ENCODE measurements at places on chromosomes 6 and 20.

- DNase-seq, result no peak
Observed at GRCh38 chr20:19624221-19624965, 133.7 kb upstream of the RIN2 start.

DNA sequence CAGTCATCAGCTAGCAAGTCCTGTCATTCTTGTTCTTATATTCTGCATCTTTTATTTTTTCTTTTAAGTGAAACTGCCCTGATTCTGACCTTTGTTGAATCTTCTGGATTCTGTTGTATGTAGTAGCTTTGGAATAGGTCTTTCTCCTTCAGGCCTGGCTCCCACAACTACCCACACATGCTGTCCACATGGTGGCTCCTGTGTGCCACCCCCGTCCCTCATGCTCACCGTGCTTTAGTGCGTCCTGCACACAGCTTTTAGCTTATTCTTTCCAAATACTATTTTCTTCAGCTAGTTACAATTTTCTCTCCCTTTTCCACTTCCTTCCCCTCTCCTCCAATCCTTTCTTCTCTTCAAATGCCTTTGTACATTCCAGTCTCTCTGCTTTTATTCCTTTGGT, 61.8 kb downstream of the CTNNBL1 start:
- DNase-seq, result no peak

DNA sequence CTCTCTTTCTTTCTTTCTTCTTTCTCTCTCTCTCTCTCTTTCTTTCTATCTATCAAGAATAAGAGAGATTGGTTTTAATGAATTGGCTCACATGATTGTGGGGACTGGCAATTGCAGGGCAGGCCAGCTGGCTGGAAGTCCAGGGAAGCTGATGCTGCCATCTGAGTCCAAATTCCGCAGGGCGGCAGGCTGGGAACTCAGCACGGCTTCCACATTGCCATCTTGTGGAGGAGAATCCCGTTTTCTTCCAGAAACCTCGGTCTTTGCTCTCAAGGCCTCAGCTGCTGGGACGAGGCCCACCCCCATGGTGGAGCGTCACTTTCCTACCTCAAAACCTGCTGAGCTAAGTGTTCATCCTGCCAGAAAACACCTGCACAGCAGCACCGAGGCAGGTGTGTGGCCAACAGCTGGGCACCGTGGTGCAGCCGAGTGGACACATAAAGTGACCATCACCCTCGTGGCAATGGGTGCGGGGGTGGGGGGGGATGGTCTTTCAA, 58.8 kb upstream of the SLCO4A1 start:
- peak; percentile 58 for DNase-seq

- peak; percentile 95 for DNase-seq
Observed at GRCh38 chr6:111427341-111428116, 55.5 kb downstream of the REV3L start.

DNA sequence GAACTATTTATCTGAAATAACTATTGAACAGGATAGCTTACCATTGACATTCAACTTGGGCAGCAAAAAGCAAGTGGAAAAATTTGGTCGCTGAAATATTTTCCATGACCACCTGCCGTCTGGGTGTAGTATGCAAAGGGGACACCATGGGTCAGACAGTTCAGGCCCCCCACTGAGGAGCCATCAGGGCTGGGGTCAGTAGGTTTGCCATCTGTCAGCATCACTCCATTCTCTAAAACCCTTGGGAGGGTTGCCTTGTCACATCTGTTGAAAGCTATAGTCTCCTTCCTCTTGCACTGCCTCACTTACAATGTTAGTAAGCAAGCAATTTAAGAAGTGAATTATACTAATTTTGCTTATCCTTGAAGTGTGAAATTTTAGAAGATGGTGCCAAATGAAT, 44.9 kb downstream of the NRN1 start:
- no peak for DNase-seq

- DNase-seq, result no peak
Observed at GRCh38 chr20:58765780-58766179, 73.2 kb downstream of the NPEPL1 start.

DNA sequence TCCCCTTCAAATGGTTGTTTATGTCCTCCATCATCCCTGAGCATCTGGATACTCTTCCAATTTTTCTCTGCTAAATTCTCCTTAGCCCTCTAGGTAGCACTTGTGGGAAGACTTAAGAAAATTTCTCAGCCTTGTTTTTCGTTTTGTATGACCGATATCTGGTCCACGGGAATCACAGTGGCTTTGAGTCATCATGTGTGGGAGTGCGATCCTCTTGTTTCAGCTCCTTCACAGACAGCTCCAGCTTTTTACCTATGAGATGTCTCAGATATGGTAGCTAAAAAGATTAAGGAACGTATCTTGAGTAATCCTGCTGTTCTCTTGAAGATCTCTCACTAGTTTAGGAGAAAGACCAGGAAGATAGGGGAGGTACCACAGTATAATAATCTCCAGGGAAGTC, 196.1 kb downstream of the GRM1 start:
- DNase-seq, result no peak

- DNase-seq, result no peak
Observed at GRCh38 chr6:20997143-20997769, 463.0 kb downstream of the CDKAL1 start.

- no peak for DNase-seq
Observed at GRCh38 chr6:13380761-13381160, 52.4 kb upstream of the TBC1D7 start.

DNA sequence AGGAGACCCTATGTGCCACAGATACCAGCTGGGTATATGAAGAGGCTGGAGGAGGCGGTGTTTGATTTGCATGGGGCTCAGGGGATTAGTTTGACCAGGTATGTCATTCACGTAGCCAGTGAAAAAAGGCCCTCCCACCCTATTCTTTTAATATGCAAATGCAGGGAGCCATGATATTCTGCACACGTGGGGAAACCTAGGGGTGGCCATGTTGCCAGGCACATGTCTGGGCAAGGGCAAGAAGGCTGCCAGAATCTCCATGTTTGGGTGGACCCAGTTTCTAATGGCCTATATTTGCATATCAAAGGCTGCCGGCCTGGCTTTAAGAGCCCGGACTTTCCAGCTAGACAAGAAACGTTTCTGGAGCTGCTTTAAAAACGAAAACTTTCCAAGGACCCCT, 60.4 kb downstream of the SOX4 start:
- no peak for DNase-seq

- DNase-seq, result no peak
Observed at GRCh38 chr6:20845592-20845991, 311.3 kb downstream of the CDKAL1 start.

GRCh38 chr6:100465701-100466409, 1.1 kb upstream of the SIM1 start:
- peak; percentile 59 for DNase-seq

DNA sequence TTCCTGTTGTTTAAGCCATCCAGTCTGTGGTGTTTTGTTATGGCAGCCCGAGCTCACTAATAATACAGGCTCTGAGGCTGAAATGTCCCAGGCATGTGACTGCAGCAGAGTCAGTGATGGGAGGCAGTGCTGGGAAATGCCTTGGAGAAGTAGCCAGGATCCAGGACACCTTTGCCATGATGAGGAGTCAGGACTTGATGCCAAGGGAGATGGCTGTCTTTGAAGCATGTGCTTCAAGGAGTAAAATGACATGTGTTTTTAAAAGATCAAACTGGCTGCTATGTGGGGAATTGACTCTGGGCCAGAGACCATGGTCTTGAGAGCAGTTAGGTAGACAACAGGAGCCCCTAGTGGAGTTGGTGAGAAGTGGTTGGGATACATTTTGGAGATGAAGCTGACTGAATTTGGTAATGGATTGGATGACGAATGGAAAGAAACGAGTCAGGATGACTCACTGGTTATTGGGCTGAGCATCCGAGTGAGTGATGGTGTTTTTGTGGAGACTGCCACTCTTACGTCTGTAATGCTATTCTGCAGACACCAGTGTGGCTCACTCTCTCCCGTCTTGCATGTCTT, 322.2 kb downstream of the PLCB1 start:
- peak; percentile 87 for DNase-seq

GRCh38 chr20:57391439-57392301, 474 bp downstream of the RBM38 start:
- DNase-seq, result peak; percentile 22

- no peak for DNase-seq
Observed at GRCh38 chr6:125688138-125688537, 61.3 kb upstream of the HEY2 start.

GRCh38 chr20:43749734-43750294, 23.0 kb upstream of the GTSF1L start:
- peak; percentile 85 for DNase-seq

DNA sequence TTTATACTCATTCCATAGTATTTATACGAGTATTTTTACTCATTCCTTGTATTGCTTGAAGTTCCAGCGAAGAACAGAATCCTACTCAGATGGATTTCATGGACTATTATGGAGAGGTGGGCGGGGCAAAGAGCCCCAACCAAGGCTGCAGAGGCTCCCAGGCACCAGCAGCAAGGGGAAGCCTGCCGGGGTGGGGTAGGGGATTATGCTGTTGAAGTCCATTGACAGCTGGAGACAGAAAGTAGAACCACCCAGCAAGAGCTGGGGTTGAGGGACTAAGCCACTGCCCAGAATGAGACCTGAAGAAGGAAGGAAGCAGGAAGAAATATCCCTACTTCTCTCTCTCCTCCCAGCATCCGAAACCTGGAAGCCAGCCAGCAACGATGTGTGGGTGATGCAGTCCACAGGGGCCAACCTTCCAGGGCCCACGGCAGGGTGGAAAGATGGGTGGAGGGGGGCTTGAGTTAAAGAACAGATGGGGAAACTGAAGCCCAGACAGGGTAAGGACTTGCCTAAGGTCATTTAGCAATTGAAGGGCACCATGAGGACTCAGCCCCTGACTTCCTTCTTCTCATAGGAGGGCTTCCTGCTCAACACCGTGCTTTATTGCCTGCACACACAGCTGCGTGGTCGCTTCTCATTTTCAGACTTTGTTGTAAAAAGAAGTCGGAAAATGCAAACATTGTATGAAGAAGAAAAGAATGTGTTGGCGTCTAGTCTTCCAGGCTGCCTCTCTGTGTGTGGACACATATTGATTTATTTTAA, 18.3 kb upstream of the GTSF1L start:
- peak; percentile 40 for DNase-seq

GRCh38 chr20:17504066-17504897, 26.9 kb downstream of the BFSP1 start:
- no peak for DNase-seq

DNA sequence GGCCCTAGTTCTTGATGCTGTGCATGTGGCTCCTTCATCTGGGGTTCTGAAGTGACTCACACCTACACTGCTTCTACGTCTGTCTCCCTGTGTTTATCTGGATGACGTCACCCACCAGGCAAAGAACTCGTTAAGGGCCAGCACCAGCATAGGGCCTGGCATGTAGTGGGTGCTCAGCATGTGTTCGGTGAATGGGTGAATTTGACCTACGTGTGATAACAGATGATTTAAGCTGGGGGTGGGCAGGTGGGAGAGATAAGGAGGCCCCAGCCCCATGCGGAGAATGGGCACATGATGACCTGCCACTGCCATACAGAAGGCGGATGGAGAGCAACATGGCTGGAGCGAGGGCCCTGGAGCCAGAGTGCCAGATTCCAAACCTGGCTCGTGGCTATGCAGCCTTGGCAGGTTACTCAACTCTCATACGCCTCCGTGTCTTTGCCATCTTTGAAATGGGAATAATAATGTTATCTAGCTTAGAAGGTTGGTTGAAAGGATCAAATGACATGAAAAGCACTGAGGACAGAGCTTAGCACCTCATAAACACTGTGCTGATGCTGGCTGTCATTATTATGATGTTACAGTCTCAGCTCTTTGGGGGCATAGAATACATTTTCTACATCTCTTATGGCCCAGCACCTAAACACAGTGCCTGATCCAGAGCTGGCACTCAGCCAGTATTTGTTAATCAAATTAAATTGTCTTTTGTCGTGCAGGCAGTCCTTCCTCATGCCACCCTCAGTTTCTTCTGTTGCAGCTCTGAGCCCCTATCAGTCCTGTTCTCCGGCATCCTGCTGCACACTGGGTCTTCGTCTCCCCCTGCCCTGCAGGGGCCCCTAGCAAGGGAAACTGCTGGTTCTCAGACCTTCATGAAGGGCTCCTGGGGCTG, 39.6 kb downstream of the VEGFA start:
- DNase-seq, result peak; percentile 90

- no peak for DNase-seq
Observed at GRCh38 chr20:63576311-63576710, 2.3 kb upstream of the HELZ2 start.

- DNase-seq, result no peak
Observed at GRCh38 chr6:125923366-125923877, 33.1 kb upstream of the HINT3 start.

- no peak for DNase-seq
Observed at GRCh38 chr20:46951405-46951804, 56.8 kb downstream of the EYA2 start.

DNA sequence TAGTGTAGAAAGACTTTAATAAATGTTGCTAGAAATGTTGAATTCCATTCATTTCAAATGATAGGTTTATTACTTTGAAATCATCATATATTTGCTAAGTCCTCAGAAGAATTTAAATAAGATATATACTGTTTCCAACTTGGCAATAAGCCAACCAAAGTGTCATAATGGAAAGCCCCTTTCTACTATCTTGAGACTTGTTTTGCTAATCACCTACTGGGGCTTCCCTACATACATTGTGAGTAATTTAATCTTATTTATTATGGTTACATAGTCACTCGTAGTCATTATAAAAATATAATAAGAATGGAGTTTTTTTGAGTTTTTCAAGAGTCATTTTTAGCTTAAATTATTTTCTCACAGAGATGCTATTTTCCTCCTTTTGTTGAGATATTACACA, 20.7 kb downstream of the COL19A1 start:
- DNase-seq, result peak; percentile 21

DNA sequence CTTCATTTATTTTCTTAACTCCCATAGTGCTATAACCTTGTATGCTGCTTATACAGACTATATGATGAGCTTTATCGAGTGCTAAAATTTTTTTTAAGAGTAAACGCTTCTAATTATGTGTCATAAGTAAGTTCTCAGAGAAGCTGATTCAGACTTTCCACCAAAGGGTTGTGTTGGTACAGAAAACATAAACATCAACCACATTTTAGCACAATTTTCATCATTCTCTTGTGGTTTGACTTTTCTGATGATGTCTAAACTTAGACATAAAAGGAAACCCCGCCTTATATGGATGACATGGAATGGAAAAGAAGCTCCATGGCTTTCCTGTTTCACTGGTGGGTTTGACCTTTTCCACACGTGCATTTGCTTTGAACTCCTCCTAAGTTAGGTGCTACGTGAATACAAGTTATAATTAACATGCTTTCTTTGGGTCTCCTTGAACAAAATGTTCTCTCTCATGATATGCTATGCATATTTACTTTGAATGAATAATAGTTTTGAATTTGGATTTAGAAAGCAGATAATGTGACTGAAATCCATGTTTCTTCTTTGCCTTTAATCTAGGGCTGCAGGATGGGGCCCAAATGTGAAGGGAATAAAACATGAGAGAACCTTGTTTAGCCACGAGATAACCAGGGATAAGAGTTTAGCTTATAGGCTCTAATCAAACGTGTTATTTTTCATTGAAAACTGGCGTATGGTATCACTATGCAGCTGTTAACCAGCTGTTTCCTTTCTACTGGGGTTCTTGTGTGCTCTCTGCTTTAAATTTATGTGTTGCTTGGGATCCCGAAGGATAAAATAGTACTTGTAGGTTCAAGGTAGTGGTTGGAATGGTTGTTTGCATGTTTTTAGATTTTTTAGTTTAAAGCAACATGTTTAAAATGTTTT, 127.1 kb upstream of the AHI1 start:
- DNase-seq, result no peak
